ENCODE measurements at places on chromosomes 1 and 21. TPM values are rescaled to one million over a fixed set of nuclear protein-coding genes. Genes with fewer than 3 reads are reported as not detected.
A peak's percentile ranks its signal among the peaks of the same experiment; 100 is the strongest.

Gene CDC42BPA
- total RNA-seq = 11.1 TPM

Gene NTNG1
- total RNA-seq = 0.48 TPM

Gene FAM72C
- 2.8 TPM for total RNA-seq

Gene CACNA1S
- total RNA-seq = not detected

Gene TMEM9
- 28.2 TPM for total RNA-seq

Gene COL16A1
- 11.8 TPM for total RNA-seq

Gene ACTA1
- 1.3 TPM for total RNA-seq

Gene TMEM183A
- 54.3 TPM for total RNA-seq

Gene SERTAD4
- total RNA-seq = 8.7 TPM

Gene LMX1A
- total RNA-seq = 0.04 TPM

Gene PLD5
- total RNA-seq = not detected

Gene SELL
- 1.0 TPM for total RNA-seq

Gene EXTL1
- total RNA-seq = not detected

DNA sequence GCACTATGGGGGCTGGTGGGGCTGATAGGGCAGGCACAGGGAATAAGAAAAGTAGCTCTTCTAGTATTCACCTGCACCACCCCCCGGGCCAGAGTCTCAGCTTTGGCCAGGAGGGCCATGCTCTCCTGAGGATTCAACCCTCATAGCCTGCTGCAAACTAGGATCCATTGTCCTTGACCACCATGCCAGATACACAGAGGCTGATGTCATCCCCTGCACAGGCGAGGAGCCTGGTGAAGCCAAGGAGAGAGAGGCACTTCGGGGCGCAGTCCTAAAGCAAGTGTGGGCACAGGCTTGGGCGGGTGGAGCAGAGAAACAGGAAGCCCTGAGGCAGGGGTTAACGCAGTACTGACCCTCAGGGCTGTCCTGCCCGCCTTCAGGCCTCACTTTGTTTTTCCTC lies 29.5 kb downstream of the TMEM53 start:
- ATAC-seq = no peak

- no peak for ATAC-seq
Observed at GRCh38 chr1:24500448-24501048, 2.1 kb upstream of the RCAN3 start.

DNA sequence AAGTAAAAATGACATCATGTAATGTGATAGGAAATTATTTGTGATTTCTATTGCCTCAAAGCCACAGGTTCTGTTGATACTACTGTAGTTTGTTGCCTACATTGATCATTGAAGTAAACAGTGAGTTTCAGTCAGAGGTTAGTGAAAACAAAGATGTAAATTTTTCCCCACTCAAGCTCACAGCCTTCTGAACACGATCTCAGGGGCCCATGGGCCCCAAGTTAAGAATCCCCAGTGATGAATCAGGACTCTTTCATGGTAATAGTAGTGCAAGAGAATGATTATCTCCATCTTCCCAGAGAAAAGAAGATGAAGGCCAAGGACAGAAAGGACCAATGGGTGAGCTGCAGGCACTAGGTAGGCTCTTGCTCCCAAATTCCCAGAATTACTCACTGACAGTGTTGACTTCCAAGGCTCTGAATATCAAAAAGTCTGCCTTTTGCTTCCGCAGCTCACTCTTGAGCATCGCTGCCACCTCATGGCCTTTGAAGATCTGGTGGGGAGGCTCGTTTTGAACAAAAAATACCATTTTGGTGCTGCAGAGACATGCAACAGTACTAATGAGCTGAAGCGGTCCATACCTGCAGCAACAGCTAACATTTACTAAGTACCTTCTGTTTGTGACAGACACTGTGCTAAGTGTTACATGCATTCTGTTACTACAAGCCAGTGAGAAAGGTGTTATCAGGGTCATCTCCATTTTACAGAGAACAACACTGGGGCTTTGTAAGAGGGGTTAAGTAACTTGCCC lies 113.3 kb downstream of the KIAA0319L start:
- ATAC-seq = no peak

GRCh38 chr1:60664086-60664625 lies 418.2 kb upstream of the NFIA start:
- no peak for ATAC-seq

GRCh38 chr1:226253933-226254332 lies 30.5 kb downstream of the MIXL1 start:
- no peak for ATAC-seq

DNA sequence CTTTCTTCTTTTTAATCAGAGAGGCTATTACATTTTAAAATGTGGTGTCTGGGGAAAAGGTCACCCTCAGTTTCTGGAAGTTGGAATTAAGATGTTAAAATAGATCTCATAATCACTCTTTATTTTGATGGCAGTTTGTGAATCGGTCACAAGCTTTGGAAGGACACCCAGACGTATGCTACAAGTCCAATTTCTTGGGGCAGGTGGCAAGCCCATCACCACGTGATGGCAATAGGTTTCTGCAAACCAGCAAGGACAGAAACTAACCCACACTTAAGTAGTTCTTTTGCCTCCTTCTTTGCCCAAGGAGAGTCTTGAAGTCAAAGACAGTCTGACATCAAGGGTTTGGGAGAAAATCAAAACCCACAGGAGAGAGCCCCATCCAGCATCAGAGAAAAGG lies 72.9 kb downstream of the C1orf87 start:
- ATAC-seq = no peak

GRCh38 chr1:176785791-176786190 lies 322.8 kb downstream of the PAPPA2 start:
- no peak for ATAC-seq

GRCh38 chr1:3548156-3548893 lies 63.0 kb downstream of the MEGF6 start:
- ATAC-seq = no peak

DNA sequence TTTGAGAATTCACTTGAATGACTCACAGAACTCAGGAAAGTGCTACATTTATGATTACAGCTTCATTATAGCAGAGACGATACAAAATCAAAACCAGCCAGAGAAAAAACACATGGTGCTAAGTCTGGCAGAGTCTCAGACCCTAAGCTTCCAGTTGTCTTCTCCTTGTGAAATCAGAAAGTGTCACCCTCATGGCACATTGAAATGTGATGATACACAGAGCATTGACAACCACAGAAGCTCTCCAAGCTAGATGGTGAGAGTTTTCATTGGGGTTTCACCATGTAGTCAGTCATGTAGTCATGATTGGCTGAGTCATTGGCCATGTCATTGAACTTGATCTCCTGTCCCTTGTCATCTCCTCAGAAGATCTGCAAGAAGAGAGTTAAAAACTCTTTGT lies 526.6 kb downstream of the MRPL39 start:
- no peak for ATAC-seq

- no peak for ATAC-seq
Observed at GRCh38 chr1:75276385-75276784, 142.2 kb downstream of the LHX8 start.

DNA sequence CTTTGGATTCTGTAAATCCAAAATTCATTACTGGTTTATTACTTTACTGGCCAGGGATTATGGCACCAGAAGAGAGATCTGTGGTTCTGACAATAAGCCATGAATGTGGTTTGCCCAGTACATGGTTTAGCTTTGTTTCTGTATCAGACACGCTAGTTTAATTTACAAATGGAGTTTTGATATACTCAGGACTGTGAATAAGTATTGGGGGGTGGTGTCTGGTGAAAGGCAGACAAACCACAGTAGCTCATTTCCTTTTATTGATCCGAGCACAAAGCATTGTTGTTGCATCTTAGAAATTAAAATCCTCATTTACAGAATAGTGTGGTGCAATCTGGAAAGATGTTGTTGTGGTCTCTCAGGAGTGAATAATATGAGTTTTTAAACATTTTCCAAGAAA lies 96.0 kb downstream of the ST6GALNAC3 start:
- ATAC-seq = no peak

DNA sequence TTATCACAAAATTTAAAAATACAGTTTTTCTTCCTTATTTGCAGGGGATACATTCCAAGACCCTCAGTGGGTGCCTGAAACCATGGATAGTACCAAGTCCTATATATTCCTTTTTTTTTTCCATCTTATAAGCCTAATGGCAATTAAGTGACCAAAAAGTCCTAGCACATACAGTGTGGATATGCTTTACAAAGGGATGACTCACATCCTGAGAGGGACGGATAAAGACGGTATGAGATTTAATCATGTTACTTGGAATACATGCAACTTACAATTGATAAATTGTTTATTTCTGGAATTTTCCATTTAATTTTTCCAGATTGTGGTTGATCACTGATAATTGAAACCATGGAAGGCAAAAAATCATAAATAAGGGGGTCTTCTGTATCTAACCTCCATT lies 181.2 kb upstream of the BRINP3 start:
- ATAC-seq = no peak

GRCh38 chr1:11546456-11546855 lies 67.5 kb downstream of the DISP3 start:
- ATAC-seq = no peak

- ATAC-seq = no peak
Observed at GRCh38 chr1:165668184-165668583, 30.2 kb downstream of the ALDH9A1 start.

DNA sequence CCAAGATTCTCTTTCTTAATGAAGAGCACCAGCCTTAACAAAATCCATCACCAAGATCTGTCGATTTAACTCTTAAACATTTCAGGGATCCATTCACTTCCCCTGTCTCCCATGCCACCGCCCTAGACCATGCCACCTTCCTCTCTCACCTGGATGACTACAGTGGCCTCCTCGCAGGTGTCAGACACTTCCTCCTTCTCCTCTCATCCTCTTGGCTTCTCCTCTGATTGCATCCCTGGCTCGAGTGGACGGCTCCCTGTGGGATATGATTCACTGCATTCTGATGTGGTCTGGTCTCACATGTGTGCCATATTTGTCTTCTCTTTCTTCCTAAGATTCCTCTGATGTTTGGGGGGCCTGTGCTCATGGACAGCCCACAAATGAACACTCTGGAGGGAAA lies 66.4 kb upstream of the KLHDC7A start:
- ATAC-seq = no peak

DNA sequence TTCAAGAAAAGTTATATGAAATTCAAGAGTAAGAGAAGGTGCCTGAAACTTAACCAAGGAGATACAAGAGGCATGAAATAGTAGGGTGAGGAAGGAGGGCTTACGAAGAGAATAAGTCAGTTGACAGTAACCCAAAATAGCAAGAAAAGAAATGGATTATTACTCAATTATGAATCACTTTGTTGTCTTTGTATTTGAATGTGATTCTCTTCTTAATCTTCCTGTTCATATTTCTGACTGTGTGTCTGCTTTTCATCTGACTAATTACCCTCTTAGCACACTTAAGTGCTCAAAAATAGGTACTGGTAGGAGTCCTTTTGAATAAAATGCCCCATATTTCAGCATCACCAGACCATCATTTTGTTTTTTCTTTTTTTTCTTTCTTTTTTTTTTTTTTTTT lies 39.4 kb downstream of the GLMN start:
- peak; percentile 37 for ATAC-seq

DNA sequence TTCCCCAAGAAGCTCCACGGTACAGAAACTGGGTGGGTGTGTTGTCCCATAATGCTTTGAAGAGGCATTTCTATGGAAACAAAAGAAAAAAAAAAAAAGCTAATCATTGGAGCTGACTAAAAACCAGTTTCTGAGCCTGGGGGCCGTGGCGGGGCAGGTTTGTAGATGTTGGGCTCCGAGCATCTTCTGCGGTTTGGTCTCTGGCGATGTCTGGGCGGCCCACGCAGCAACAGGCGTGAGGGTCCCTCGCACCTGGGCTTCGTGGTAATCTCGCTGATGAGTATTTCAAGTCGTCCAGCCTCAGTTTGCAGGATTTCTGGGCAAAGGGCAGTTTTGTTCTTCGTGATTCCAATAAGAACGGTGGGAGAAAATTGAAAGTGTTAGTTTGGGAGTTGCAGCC lies 6.8 kb downstream of the TP73 start:
- no peak for ATAC-seq

DNA sequence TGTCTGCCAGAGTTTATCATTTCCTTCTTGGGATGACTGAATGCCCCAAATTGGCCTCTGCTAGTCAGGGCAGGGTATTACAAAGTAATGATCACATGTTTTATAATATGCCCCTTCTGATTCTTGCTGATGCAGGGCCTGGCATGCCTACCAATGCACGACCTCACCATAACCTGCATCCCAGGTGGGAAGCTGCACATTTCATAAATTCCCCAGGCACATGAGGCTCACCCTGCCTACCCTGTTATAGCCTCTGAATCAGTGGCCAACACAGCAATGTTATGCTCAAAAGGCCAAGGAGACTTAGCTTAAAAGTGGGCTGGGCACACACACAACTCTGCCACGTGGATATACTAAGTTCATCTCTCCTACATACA lies 28.0 kb upstream of the XPR1 start:
- peak; percentile 28 for ATAC-seq

DNA sequence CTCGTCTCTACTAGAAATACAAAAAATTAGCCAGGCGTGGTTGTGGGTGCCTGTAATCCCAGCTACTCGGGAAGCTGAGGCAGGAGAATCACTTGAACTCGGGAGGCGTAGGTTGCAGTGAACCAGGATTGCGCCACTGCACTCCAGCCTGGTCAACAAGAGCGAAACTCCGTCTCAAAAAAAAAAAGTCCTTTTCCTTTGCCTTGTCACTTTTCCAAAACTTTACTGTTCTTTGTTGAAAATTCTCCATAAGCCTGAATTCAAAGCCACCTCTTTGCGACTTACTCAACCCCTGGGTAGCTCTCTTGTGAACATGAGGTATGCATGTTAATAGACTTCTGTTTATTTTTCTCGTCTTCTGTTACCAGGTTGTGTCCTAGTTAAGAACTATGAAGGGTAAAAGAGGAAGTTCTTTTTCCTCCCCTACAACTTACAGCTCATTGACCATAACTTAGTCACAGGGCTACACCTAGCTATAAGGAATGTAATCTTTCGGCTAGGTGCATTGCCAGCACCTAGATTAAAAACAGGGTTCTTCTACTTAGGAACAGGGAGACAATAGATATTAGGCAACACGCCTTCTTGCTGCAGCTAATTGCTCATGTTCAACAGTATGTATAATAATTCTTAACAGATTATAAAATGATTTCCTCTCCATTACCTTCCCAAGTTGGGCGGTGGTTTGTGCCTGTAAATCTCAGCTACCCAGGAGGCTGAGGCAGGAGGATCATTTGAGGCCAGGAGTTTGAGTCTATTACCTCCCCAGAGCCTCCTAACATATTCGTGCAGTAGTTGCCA lies 40.9 kb downstream of the PTAFR start:
- ATAC-seq = peak; percentile 94

GRCh38 chr1:7536891-7537591 lies 234.1 kb upstream of the VAMP3 start:
- ATAC-seq = no peak

- ATAC-seq = peak; percentile 24
Observed at GRCh38 chr1:157193702-157194391, 55.7 kb upstream of the ETV3 start.

- ATAC-seq = no peak
Observed at GRCh38 chr1:110160538-110161100, 10.3 kb downstream of the SLC6A17 start.

DNA sequence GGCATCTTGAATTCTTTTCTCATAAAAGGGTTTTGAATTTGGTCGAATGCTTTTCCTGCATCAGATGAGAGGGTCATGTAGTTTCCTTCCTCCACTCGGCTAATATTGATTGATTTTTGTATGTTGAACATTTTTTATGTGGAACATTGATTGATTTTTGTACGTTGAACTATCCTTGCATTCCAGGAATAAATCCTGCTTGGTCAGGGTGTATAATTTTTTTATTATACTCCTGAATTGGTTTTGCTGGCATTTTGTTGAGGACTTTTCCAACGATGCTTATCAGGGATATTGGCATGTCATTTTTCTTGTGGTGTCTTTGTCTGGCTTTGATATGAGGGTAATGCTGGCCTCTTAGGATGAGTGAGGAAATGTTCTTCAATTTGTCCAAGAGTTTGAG lies 8.5 kb downstream of the TMEM240 start:
- ATAC-seq = no peak
